Activated CD4-positive, alpha-beta T cell treated with anti-CD3 and anti-CD28 coated beads, Interleukin-2, amount 50 U/mL, for 4 hours (primary cell): ENCODE measurements at places on chromosomes 2 and 18.

DNA sequence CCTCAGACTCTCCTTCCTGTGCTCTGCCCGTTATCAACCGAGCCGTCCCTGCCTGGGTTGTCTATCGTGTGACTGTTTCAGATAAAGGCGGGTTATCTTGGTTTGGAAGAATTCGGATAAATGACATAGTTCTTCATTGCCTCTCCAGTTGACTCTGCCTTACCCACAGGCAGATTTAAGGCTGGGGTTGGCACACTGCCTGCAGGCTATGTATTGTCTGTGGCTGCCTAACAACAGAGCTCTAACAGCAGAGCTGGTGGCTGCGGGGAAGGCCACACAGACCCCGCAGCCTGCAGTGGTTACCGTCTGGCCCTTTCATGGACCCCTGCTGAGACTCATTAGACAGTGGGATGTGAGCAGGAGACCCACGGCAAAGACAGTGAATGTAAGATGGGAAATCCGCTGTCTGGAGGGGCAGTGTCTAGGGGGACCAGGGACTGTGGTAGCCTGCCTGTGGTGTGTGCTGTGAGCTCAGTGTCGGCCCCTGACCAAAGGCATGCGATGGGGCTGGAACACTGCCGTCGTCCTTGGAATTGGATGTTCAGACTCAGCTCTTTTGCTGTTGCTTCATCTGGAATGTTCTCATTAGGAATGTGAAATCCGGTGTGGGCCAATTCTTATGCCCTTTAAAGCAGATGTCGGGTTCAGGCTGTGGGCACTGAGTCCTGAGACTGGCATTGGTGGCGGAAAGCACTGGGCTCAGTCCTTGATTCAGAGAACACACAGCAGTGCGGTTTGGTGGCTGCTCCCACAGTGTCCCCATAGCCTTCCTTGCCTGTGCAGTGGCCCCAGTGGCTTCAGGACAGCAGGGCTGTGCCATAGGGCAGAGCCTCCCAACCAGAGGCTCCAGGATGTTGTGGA is 44.5 kb downstream of the SH3RF3 start:
- no peak for DNase-seq

DNA sequence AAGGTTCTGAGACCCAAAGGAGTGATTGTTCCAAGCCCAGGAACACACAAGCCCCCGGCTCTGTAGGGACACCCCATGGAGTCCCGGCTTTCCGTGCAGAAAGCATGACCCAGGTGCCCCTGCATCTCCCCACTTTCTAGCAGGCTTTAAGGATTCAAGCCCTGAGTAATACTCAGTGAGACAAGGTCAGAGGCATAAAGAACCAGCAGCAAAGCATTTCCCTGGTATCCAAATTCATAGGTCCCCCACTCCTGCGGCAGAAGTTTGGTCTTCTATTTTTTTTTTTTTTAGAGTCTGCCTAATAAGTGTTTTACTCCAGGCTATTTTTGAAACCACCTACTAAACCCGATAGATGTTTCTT is 16.3 kb downstream of the TSHZ1 start:
- no peak for DNase-seq

DNA sequence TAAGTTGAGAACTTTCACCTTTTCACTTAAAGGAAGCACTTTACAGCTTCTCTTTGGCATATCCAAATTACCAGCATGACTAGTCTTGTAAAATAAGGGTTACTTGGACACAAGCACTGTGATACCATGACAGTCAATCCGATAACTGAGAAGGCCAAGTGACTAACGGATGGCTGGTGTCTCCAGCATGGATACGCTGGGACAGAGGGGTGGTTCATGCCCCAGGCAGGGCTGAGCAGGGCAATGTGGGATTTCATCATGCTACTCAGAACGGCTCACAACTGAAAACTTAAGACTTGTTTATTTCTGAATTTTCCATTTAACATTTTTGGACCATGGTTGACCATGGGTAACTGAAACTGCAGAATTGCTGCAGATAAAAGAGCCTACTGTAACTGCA is 43.1 kb upstream of the GPR155 start:
- DNase-seq: no peak

GRCh38 chr2:189226017-189226416 is 46.5 kb upstream of the COL5A2 start:
- no peak for DNase-seq

GRCh38 chr2:26846334-26847306 is 1.3 kb upstream of the DPYSL5 start:
- peak; percentile 55 for DNase-seq

- no peak for DNase-seq
Measured at GRCh38 chr18:53817976-53818950, 406.2 kb downstream of the MBD2 start.

DNA sequence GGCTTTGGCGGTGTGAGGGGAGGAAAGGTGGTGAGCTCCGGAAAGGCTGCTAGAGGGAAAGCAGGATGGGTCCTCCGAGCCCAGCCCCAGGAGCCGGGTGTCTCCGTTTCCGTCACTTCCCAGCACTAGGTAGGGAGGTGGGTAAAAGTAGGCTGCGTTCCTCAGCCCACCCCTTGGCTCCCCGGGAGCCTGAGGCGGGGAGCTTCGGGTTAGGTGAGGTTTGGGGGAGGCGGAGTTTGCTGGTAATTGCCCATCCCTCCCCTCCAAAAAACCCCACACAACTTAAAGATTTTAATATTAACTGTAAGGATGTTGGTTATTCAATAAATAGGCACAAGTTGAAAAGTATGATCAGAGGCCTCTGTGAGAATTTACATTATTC is 552 bp upstream of the ATF2 start:
- no peak for DNase-seq

DNA sequence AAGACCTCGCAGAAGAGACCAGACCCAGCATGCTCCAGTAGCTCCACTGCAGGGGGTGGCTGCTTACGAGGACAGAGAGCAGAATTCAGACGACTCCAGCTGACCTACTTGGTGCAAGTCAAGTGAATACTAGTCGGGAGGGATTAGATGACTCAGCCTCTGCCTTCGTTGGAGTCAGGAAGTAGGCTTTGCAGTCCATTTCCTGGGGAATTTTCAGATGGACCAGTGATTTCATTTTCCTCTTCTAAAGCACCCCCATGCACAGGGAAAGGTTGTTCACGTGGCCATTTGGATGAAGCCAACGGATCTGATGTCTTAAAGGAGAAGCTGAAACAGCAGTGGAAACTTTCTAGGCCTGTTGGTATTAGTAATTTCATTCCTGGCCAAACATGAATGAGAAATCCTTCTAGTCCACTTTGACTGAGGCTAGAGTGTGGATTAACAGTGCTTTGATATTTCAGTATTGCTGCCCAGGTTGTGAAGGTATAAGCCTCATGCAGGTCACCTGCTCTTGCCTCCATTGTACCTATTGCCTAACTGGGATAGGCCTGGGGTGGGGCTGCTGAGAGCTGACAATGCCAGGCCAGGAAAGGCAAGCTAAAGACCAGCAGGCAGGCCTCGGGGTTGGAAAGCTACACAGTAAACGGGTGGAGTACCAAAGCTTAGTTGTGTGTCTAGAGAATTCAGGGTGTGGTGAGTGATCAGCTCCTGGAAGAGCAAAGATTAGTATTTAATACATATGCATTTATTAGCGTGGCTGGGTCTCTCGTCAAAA is 117.6 kb upstream of the FOSL2 start:
- DNase-seq: no peak

- DNase-seq: no peak
Measured at GRCh38 chr2:70047451-70047850, 39.8 kb upstream of the PCBP1 start.

- no peak for DNase-seq
Measured at GRCh38 chr18:44796429-44797428, 116.0 kb downstream of the SETBP1 start.

GRCh38 chr2:223075301-223076270 is 23.6 kb downstream of the KCNE4 start:
- no peak for DNase-seq

- DNase-seq: no peak
Measured at GRCh38 chr2:72145289-72145657, 2.4 kb downstream of the CYP26B1 start.

DNA sequence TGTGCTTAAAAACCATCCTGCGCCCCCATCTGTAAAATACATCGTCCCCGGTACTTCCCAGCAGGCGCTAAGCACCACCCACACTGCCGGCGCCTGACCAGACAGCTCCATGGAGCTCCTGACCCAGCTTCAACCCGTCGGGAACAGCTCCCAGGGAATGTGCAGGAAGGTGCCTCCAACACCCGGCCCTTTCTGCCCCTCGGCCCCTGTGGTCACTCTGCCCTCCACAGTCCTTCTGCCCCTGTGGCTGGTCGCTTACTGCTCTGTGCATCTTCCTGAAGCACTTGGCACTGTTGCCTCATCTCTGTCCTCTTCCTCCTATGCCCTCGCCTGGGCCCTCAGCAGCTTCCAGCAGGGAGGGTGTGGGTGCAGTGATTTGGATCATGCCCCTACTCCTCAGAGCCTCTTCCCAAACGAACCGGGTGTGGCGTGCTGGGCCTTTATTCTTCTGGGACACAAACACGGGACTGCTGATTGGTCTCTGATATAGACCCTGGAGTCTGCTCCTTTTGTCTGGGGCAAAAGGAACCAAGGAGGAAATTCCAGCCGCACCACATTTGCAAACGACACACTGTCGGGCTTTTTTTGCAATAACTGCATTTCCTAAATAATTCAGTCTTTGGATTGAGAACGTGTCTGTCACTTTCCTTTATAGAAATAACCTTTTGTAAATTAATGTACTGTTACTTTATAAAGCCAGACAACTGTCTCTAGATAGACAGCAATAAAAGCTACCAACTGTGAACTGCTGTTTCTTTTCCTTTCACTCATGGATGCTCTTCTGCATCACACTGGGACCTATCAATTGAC is 65.9 kb downstream of the ADI1 start:
- DNase-seq: no peak

DNA sequence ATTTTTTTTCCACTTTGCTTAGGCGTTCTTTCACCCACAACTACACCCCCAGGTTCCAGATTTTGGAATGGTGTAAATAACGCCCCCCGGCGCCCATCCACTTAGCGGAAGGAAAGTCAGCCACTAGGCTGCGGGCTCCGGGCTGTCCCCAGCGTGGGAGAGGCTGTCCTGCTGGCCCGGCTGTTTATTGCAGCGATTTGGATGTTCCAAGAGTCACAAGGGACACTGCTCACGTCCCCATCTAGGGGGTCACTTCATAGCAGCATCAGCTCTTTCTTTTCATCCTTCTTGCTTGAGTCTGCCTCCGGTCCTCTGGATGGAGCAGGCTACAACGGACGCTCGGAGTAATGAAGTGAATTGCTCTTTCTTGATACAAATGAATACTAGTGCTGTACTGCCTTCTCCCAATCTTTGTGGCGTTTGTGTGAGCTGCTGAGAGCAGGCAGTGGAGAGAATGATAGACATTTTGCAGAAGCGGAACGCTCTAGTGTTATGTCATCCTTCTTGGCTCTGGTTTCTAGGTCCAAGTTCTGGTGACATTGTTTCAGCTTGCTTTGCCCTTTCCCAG is 50.7 kb upstream of the PAIP2B start:
- DNase-seq: peak; percentile 1

GRCh38 chr2:238702276-238703052 is 145.4 kb upstream of the TWIST2 start:
- DNase-seq: no peak

- DNase-seq: no peak
Measured at GRCh38 chr2:118010473-118010872, 3.4 kb downstream of the CCDC93 start.

DNA sequence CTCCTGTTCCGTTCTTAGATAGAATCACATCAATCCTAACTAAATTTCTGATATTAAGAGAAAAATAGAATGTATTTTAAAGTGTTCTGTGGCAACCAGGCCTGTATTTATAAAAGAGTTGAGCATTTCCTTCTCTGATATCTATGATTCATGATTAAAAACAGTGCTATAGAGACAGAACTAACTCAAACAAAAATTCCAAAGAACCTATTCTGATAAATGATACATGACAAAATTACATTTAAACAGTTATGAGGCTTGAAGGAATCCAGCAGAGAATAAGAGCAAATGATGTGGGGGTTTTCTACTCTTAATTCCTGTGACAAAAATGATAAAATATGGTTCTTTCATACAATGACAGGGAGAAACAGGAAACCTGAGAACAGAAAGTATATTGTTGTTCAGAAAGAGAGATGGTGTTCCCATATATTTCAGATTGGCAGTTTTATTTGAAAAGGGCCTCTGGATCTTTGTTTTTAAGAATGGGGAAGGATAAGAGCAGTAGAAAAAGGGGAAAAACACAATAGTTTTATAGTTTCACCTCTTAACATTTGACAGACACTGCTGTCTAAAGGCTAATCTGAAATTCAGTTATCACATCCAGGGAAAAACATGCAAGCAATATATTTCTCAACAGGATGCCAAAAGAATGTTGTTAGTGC is 944.3 kb downstream of the LRP1B start:
- no peak for DNase-seq

DNA sequence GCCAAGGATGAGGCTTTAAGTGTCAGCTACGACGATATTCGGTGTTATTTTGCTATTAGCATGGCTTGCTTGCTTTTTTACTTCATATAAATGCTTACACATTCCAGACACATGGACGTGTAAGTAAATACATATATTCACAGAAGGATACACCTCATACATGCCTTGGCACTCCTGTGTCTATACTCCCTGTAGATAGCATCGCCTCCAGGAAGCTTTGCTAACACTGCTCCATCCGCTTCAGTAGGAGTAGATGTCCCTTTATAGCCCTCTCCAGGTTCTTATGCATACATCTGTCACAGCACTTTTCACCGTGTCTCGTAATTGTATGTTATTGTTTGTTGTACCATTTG is 27.5 kb upstream of the KCTD1 start:
- DNase-seq: no peak

DNA sequence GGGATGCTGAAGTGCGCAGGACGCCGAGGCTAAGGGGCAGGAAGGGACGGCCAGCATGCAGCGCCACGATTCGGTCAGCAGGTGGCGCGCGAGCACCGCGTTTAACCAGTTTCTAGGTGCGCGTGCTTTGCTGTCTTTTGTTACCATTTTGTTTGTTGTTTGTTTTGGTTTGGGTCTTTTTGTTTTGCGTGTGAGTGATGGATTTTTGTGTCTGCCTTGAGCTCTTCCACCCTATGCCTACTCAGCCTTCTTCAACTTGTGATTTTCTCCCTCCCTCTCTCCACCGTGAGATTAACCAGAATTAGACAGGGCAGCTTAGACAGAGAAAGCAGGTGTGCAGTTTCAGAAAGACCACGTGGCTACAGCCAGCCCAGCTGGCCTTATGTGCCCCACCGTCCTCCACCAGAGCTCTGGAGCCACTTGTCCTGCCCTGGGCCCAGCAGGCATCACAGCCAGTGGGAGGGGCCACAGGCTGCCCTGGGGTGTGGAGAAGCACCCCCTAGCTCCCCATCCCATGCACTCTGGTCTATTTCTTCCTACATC is 180.2 kb downstream of the RNF144A start:
- DNase-seq: peak; percentile 67

- DNase-seq: no peak
Measured at GRCh38 chr2:32894119-32894728, 52.5 kb upstream of the LTBP1 start.

DNA sequence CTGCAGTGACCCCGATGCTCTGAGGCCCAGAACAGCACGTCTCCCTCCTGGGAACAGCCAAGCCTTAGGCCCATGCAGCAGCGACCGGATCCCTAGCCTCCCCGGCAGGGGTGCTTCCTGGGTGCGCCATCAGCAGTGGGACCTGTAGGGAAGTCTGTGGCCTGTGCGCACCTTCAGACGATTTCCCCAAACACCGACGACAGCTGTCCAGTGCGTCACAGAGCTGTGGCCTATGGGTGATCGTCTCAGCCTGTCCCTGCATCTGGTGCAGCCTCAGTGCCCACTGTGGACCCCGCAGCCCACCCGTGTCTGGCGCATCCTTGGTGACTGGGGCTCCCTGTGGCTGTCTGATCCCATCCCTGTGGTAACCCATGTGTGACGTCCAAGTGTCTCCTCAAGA is 9.0 kb downstream of the GPC1 start:
- no peak for DNase-seq

GRCh38 chr2:158718196-158718585 is 76.9 kb upstream of the DAPL1 start:
- DNase-seq: no peak
